ENCODE measurements at places on chromosomes 3 and 15.

DNA sequence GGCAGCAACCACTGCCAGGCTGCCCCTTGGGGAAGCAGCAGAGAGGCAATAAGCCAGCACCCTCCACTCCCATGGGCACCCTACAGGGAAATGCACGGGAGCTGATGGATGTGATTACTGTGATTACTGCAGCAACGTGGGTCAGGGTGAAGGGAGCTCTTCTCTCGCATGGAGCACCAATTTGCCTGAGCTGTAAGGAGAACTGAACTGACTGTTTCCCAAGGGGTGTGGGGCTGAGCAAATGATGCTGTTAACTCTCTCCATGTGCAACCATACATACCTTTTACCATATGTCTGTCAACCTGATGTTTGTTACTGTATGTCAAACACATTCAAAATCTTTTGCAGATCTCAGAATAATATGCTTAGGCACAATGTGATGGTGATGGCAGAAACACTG is 680.6 kb downstream of the SQOR start:
- DNase-seq = no peak

- DNase-seq = no peak
Observed at GRCh38 chr3:70244422-70244821, 68.0 kb downstream of the MDFIC2 start.

DNA sequence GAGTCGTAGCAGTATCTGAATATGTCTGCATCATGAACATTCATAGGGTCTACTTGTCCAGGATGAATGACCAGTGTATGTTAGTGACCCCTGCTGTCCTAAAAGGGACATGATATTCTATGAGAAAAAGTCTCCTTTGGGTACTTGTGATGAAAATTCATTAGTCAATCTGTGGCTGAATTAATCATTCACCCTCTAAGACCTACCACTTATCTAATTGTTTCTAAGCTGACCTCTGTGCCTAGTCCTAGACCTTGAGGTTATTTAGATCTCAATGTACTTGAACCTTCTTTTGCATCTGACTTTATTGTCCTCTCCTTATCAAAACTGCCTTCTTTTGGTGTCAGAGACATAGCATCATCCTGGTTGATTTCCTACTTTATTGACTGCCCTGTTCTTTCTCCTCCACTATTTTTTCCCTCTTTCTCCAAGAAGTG is 799.3 kb downstream of the DIPK2A start:
- DNase-seq = no peak

DNA sequence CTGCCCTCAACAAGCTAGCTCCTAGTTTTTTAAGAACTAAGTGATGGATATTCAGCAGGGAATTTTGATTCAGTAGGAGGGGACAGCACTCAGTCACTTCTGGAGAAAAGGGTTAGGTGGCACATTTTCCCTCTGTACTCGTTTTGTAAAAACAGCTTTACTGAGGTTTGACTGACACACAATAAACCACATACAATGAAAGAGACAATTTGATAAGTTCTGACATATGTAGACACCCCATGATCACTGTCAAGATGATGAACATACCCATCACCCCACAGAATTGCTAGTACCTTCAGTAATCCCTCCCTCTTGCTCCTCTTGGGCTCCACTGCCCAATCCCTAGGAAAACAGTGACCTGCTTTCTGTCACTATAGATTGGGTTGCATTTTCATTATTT is 29.0 kb upstream of the PLAAT1 start:
- no peak for DNase-seq

DNA sequence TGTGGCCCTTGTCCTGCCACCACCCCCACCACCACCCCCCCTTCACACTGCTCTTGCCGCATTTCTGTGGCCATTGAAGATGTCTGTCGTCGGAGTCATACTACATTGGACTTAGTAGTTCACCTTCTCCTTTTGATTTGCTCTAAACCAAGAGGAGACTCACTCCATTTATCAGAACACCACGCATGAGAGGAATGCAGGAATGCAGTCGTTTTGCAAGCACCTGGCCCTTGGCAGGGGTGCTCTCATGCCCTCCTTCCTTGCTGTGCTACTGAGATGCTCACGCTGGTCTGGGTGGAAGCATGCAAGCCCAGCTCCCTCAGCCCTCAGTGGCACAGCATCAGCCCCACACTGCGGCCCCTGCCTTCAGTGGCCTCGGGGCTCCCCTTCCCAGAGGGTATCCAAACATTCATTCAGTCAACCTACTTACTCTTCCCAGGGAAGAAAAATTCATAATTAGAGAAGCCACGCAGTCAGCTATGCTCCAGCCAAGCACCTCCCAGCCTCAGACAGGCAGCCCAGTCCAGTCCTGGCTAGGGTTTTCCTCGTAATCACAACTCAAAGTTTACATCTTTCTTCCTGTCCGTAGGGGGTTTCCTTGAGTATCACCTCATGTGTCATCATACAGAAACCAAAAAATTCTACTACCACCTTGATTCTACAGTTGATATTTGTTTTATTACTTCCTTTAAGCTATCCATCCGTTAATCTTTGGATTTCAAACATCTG is 520.0 kb downstream of the GABRG3 start:
- DNase-seq = no peak

DNA sequence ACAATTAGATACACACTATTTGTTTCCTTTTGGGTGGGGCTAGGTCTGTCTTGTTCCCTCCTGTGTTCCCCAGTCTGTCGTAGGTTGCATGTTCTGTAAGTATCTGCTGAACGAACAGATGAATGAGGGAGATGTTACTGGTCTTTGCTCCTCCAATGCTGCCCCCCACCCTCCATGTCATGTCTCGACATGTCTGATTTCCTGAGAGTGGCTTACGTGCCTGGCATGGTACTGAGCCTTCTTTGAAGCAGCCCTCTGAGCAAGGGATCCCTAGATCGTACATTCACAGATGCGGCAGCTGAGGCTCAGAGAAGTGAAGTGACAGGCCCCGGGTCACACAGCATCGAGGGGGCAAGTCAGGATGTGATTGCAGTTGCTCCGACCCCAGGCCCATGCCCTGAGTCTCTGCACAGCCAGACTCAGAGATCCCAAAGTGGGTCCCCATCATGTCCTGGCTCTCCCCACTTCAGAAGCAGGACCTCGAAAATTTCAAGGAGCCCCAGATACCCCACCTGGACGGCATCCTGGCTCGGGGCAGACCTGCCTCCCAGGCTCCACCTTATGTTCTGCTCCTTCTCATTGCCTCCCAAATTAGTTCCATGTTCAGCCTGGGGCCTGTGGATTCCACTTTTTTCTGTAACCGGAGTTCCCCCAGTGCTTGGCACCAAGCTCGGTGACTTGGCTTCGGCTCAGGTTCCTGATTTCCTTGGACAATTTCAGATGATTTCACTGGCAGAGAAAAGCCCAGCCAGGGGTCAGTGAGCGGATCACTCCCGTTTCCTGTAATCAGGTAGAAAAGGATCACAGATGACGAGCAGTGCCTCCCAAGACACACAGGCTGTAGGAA is 24.7 kb downstream of the GOLGA6L2 start:
- no peak for DNase-seq

- no peak for DNase-seq
Observed at GRCh38 chr15:75143738-75144334, 57.8 kb upstream of the C15orf39 start.

DNA sequence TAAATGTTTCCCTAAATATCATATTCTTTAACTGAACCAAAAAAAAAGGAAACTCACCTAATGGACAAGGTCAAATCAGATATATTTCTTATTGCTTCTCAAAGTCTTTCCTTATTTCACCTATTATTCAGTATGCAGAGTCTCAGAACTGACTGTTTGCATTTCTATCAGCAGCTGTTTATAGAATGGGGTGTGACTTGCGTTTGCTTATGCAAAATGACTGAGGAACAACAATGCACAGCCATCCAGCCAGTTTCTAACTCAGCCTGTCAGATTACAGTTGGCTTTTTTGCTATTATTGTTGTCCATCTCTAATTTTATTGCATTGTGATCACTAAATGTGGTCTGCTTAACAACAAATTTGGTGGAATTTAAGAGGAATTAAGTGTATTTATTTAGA is 40.7 kb downstream of the RAB27A start:
- no peak for DNase-seq

DNA sequence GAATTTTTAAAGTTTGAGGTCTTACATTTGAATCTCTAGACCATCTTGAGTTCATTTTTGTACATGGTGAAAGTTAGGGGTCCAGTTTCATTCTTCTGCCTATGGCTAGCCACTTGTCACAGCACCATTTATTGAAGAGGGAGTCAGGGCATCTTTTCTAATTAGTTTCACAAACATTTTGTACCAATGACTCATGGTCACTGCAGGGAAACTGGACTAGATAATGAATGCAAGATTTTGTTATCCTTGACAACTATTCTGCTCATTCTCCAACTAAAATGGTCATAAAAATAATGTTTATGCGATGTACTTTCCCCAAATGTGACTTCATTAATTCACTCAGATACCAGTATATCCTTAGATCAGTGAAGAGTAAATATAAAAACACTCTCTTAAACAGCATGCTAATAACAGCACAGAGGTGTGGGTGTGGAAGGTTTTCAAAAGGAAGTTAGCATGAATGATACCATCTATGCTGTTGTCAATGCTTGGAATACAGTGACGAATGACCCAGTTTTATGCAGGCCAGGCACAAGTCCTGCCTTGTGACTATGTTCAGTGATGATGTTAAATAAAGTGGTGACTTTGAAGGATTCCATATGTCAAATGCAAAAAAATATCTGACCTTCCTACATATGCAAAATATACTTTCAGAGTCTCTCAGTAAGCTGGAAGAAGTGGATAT is 314.9 kb upstream of the TMCO5A start:
- no peak for DNase-seq

Measured in activated CD4-positive, alpha-beta T cell treated with anti-CD3 and anti-CD28 coated beads, Interleukin-2, amount 50 U/mL, for 4 hours (primary cell).